ENCODE measurements at places on chromosomes 7 and 10. TPM values are rescaled to one million over a fixed set of nuclear protein-coding genes. Genes with fewer than 3 reads are reported as not detected.
A peak's percentile ranks its signal among the peaks of the same experiment; 100 is the strongest.

MDFIC gene
- 70.2 TPM for total RNA-seq

VKORC1L1 gene
- 33.7 TPM for total RNA-seq

SDK1 gene
- total RNA-seq, result 8.2 TPM

SUN3 gene
- total RNA-seq, result not detected

NUTM2E gene
- total RNA-seq, result 0.30 TPM

SORCS1 gene
- 85.0 TPM for total RNA-seq

C10orf62 gene
- total RNA-seq, result 1.1 TPM

DNA sequence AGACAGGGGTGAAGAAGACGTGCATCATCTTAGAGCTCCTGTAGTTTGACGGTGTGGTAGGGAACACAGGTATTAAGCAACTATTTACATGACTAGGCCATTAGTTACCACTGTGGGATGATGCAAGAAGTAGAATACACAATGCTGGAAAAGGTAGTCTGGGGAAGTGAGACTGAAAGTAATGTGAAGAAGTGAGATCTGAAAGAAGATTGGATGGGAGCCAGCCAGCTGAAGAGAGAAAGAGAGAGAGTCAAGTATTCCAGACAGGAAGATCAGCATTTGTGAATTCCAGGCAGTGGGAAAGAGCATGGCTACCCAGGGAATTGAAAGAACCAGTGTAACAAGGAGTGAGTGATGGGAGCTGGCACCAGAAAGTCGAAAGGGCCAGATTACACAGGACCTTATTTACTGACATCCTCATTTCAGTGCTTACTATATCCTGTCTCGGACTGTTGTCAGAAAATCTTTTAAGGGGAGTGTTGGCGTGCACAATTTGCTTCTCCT, 4.0 kb upstream of the CFAP58 start:
- peak; percentile 58 for DNase-seq

GRCh38 chr10:63205421-63205820, 72.3 kb downstream of the NRBF2 start:
- DNase-seq, result no peak

DNA sequence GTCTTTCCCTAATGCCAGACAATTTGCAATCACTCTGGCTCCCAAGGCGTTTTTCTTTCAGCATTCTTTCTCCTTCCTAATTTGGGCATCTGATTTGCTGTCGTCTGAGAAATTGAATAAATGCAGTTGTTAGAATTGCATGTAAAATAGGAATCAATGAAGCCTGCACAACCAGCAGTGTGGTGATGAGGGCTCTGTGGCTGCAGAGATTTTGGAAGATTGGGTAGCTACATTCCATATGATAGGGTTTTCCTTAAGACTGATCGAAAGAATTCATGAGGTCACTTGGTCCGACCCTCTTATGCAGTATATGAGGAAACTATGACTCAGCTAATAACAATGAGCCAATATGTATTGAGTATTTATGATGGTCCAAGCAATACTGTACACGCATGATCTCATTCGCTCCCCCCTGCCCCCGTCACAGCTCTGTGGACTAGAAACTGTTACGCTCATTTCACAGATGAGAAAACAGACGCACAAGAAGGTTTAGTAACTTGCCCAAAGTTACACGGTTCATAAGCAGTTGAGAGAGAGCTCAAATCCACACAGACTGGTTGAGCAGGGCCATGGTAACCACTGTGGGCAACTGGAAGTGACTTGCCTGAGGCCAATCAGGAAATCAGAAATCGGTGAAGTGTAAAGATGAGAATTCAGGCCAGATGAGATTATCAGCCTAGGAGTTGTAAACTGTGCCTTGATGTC, 527.2 kb downstream of the GATA3 start:
- no peak for DNase-seq

GRCh38 chr7:155865830-155866525, 53.7 kb upstream of the SHH start:
- no peak for DNase-seq

DNA sequence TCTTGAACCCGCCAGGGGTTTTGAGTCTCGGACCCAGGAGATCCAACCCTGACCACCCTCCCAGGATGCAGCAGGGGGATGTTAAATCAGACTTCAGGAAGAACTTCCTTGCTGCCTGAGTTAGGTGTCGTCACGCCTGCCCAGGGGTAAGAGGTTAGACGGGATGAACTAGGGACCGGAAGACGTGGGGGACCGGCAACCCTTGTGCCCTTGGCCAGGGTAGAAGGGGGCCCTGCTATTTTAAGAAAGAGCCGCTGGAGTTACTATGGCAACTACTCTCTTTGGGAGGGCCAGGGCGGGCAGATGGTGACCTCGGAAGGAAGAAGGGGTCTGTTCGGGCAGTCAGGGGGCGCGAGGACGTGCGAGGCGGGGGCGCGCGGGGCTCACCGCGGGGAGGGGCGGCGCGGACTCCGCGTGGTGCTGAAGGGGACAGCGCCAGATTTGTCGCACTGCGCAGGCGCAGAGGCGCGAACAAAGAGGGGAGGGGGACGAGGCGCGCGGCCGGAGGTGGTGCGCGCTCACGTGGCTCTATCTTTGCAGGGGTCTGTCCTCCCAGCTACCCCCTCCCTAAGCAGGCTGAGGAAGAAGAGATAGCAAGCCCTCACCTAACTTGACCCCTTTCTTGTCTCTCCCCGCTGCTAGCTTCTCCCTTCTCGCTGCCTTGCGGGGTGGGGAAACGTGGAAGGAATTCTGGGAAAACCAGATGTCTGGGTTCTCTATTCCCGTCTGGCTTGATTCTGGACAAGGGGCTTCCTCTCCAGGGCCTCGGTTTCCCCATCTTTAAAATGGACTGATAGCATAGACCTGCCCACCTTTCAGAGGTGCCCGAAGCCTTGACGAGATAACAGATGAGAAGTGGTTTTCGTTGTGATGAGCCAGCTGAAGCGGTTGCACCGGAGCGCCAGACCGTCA, 940 bp upstream of the PSD start:
- DNase-seq, result no peak

GRCh38 chr10:108638225-108638624, 1285.1 kb downstream of the XPNPEP1 start:
- no peak for DNase-seq

- DNase-seq, result no peak
These were observed 622 bp downstream of the WNT16 start for GRCh38 chr7:121329191-121330052.

- no peak for DNase-seq
These were observed 1.1 kb upstream of the SMIM30 start for GRCh38 chr7:113119429-113119828.

DNA sequence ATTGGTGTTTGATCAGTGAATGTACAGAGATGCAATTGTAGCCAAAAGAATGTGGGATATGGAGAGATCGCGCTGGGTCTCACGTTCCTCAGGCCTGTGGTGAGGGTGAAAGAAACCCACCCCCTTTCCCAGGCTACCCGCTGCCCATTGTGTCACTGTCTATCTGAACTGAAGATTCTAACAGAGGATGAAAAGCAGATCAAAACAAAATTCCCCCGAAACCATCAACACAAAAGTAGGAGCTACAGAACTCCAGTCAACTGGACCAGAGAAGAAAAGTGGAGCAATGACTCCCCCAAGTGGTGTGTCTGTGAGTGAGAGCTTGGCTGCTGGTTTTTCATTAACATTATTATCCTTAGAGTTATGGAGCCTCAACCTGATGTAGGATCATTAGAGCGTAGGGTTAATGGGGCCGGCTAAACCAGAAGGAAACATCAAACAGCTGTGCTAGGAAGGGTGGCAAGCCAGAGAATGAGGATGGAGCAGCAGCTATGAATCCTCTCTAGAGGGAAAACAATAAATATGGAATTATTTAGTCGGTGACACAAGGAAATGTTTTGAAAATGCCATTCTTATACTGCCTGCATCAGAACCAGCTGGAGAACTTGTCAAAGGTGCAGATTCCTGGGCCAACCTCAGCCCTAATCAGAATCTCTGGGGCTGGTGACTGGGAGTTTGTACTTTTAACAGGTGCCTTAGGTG, 38.3 kb downstream of the AKR1B1 start:
- DNase-seq, result no peak

- no peak for DNase-seq
These were observed 263.2 kb upstream of the C7orf33 start for GRCh38 chr7:148327379-148327778.

DNA sequence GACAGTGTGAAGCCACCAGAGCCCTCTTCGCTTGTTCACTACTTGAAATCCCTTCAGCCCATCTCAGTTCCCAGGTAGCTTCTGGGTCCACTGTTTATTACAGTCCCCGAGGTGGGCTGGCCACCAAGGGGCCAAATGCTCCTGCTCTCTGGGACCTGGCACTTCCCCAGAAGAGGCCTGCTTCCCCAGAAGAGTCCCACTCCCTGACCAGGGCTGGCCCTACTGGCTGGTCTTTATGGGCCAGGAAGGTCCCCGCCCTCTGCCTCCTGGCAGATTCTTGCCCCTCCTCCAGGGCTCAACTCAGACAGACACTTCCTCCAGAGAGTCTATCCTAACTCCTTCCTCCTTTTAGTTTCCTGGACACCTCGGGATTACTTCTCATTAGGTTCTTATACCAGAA, 70.7 kb upstream of the LRRC18 start:
- DNase-seq, result no peak

DNA sequence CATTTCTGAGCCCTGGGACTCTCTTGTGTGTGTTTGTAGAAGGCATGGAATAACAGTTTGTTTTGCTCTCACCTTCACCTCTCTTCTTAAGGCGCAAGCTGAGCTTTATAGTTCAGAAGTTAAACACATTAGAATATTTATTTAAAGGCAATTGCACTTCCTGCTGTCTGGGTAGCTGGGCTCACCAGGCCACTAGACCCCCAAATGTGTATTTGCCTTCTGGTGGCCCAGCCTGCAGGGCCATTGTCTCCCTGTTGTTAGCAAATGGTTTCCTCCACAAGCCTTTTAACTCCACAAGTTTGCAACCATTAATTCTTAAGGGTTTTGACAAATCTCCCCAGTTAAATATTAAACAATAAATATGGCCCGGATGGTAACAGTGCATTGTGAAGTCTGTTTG, 31.1 kb upstream of the NEUROD6 start:
- DNase-seq, result no peak

DNA sequence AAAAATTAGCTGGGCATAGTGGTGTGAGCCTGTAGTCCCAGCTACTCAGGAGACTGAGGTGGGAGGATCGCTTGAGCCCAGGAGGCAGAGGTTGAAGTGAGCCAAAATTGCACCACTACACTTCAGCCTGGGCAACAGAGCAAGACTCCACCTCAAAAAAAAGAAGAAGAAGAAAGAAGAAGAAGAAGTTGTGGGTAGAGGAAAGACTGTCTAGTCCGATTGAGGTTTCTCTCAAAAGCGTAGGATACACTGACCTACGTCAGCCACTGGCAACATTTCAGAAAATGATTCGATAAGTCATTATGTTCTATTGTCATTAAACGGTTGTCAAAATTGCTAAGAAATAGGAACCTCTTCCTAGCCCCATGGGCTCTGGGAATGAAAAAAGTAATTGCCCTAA, 22.3 kb upstream of the RHBDD2 start:
- peak; percentile 43 for DNase-seq

DNA sequence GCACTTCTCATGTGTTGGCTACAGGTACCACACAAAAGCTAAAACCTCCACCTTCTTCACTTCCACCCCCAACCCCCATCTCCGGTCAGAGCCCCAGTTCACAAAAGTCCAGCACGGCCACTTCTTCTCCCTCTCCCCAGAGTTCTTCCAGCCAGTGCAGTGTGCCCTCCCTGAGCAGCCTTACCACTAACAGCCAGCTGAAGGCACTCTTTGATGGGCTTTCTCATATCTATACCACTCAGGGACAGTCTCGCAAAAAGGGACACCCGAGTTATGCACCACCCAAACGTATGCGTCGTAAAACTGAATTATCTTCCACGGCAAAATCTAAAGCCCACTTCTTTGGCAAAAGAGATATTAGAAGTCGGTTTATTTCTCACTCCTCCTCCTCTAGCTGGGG, 135.7 kb upstream of the SAMD8 start:
- no peak for DNase-seq

DNA sequence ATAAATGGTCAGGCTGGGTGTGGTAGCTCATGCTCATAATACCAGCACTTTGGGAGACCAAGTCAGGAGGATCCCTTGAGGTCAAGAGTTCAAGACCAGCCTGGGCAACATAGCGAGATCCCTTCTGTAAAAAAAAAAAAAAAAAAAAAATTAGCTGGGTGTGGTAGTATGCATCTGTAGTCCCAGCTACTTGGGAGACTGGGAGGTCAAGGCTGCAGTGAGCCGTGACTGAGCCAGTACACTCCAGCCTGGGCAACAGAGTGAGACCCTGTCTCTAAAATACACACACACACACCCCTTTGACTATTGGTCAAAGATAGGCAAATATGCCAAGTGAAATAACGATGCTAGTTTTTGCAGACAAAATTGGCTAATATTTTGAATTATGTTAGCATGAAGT, 80.6 kb downstream of the IGF2BP3 start:
- DNase-seq, result no peak

DNA sequence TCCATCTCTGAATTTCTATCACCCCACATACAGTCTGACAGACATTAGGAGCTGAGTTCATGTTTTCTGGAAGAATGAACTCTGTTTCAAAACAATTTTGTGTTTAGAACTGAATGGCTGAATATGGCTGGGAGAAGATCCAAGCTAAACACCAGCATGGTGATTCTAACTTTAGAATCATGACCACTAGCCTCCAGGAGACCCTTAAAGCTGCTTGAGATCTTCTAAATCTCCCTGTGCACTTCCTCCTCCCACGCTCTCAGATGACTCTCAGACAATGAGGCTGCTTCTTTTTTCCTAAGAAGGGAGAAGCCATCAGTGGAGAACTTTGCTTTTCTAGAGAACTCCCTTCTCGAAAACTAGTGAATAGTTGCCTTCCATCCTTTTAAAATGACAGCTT, 711.2 kb downstream of the GRID1 start:
- no peak for DNase-seq

Data from tibial nerve (tissue), 4 donors.